ENCODE measurements at places on chromosomes 11 and 22.

- DNase-seq, result no peak
Measured at GRCh38 chr11:72642043-72642883, 32.0 kb downstream of the PDE2A start.

- DNase-seq, result no peak
Measured at GRCh38 chr22:46674906-46675305, 54.7 kb downstream of the GRAMD4 start.

DNA sequence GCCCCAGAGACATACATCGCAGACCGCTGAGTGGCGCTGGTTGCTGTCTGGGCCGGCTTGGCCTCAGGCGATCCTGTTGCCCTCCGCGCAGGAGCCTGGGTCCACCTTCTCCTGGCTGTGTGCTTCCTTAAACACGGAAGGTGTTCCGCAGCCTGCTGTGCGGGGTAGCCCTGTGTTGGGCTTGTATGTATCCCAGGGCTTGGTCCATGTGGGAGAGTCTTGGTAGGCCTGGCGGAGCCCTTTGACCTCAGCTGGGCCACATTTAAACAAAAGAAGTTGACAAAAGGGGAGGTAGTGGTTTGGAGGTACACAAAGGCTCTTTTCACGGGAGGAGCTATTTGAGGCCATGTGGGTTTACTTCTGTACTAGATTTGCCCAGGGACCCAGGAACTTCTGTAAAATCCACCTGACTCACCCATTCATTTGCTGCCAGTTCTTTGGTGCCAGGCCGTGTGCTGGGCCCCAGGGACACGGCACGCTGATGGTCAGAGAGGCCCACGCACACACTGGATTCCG is 11.0 kb upstream of the GRAMD4 start:
- DNase-seq, result peak; percentile 59

GRCh38 chr22:28772633-28773460 is at the start of gene CCDC117:
Gene CCDC117 (plus strand): TSS chr22:28772695. CDS start chr22:28772850, 155 bp downstream.
- peak; percentile 96 for DNase-seq

- no peak for DNase-seq
Measured at GRCh38 chr11:39807904-39808303, 1651.5 kb downstream of the LRRC4C start.

DNA sequence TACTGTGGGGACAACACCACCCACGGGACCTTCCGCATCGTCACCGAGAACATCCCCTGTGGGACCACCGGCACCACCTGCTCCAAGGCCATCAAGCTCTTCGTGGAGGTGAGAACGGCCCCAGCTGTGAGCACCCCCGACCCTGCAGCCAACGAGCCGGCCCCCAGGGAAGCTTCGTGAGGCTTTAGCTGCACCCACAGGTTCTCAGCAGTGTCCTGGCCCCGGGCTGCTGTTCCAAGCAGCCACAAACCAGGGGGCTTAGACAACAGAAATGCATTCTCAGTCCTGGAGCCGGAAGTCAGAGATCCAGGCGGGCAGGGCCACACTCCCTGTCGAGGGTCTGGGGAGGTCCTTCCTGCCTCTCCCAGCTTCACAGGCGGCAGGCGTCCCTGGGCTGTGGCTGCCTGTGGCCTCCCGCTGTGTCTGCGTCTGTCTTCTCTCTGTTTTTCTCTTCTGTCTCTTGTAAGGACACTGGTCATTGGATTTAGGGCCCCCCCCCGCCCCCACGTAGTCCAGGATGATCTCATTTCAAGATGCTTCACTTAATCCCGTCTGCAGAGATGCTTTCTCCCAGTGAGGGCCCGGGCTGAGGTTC is 12.5 kb downstream of the MUC5B start:
- peak; percentile 15 for DNase-seq

DNA sequence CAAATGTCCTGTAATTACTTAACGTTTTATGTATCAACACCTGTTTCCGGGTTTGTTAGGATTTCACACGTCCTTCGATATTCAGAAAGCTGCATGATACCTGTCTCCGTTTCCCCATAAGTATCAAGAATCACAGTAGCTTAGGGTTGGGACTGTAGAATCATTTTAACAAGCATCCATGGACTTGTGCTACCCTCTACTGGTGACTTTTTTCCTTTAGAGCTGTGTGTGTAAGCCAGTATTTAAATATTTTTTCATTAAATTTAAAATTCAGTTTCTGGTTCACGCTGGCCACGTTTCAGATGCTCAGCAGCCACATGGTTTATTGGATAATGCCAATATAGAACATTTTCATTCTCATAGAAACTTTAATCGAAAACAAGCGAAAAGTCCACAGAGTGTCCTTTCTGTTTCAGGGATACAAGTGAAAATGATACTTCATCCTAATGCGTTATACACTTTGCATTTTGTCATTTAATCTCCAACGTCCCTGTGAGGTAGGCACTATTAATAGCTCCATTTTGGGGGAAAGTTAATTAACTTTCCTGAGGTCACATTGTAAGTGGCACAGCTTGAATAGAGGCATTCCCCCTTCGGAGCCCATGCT is 61.5 kb upstream of the SLC25A18 start:
- DNase-seq, result peak; percentile 24

- no peak for DNase-seq
Measured at GRCh38 chr11:117830072-117830471, 5.5 kb upstream of the FXYD2 start.

GRCh38 chr11:130964058-130964792 is 47.9 kb upstream of the SNX19 start:
- DNase-seq, result peak; percentile 71

DNA sequence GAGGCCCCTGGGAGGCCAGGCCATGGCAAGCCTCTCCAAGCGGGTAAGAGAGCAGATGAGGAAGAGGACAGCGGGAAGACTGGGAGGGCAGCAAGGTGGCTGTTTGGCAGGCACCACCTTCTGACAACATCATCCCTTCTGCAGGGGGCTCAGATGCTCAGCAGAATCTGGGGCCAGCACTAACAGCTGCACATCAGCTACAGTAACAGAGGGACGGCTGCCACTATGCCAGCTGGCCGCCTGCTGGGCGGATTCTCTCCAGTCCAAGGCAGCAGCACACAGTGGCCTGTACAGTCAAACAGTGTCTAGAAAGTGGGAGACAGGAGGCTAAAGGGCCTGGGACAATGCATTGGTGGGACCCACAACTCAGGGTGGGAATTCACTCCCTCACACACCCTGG is 10.7 kb upstream of the TXN2 start:
- no peak for DNase-seq

DNA sequence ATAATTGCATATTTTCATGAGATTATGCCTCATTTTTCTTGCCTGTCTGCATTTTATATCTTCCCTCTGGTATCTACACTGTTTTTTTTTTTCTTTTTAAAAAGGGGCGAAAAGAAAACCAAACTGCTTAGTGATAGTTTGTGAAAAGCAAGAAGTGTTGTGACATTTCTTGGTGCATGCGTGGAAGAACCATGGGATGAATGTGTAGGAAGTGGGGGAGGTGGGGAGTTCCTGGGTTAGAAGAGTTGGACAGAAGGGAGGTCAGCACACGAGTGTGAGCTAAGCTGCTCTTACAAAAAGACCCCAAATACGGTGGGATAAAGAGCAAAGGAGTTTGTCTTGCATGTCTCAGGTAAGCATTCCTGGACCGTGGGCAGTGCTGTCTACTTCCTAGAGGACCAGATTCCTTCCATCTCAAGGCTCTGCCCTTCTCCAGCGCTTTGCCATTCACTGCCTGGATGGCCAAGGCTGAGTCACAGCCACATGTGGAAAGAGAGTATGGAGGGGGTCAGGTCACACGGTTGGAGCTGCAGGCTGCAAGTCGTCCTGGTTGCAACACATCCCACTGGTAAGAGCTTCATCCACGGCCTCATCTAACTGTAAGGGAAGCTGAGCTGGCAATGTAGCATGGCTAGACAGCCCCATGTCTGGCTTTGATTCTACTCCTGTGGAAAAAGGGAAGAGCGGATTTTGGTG is 300.6 kb downstream of the DDX10 start:
- no peak for DNase-seq

- DNase-seq, result no peak
Measured at GRCh38 chr22:35375031-35375430, 5.9 kb upstream of the HMOX1 start.

DNA sequence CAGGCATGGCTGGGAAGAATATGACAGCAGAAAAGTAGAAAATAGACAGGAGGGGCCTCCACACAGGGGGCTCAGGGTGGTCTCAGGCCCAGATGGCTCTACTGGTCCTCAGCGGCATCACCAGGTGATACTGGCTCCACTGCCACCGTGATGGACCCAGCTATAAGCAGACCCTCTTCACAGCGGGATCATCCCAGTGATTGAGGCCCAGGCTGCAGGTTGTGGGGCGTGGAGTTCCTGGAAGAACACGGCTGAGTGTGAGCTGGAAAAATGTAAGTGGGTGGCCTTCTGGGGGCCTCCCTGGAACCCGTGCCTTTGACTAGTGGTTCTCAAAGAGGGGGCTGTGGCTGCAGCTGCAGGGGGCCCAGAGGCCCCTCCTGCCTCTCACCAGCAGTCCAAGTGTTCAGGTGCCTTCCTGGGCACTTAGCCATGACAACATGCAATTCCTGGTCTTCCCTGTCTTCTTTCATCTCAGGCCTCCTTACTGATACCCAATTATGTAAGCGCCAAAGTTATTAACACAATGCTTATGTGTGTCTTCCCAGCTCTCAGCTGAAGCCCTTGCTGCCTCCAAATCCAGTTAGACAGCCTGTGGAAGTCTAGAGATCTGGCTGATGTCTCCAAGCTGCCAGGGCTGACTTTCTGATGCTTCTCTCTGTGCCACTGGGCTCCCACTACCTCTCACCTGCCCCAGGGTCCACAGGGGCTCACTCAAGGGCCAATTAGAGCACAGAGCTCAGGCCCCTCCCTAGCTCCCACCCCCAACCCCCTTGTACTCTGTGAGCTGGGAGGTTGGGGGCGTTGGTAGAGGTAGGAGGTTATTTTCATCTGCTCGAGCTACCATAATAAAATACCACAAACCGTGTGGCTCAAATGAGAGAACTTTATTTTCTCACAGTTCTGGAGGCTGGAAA is 110.1 kb upstream of the LMO1 start:
- no peak for DNase-seq

GRCh38 chr11:78420796-78421209 is 3.2 kb upstream of the GAB2 start:
- peak; percentile 53 for DNase-seq
